Esophagus muscularis mucosa (tissue), 4 donors: ENCODE measurements at places on chromosomes 1 and 21.

GRCh38 chr1:232557502-232558191 lies 72.3 kb downstream of the SIPA1L2 start:
- no peak for DNase-seq
- H3K36me3 ChIP-seq, result no peaks in the 10 kb centered on the region
- H3K4me1 ChIP-seq, result peaks cover 87% of the 10 kb centered on the region

GRCh38 chr1:188155261-188155660 lies 1326.5 kb downstream of the PLA2G4A start:
- H3K4me1 ChIP-seq, result no peaks in the 10 kb centered on the region
- no peak overlapping the region for H3K4me3 ChIP-seq
- no peaks in the 10 kb centered on the region for H3K36me3 ChIP-seq
- no peaks in the 10 kb centered on the region for H3K27me3 ChIP-seq
- no peak overlapping the region for H3K27ac ChIP-seq

DNA sequence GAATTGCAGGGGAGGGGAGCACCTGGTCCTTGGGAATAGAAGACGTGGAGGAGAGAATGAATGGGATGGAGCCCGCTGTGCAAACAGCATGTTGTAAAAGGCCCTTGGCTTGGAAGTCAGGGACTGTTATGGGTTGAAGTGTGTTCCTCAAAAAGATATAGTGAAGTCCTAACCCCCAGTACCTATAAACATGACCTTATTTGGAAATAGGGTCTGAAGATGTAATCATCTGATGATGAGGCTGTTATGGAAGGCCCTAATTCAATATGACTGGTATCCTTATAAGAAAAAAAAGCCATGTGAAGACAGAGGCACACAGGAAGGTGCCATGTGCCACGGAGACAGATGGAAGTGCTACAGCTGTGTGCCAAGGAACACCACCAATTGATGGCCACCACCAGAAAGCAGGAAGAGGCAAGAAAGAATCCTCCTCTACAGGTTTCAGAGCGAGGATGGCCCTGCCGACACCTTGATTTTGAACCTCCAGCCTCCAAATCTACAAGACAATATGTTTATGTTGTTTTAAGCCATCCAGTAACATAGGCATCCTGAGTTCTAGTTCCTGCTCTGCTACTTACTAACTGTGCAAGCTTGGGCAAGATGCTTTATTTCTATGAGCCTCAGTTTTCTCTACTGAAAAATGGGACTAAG lies 51.2 kb downstream of the LRRN2 start:
- H3K4me1 ChIP-seq, result peaks cover 30% of the 10 kb centered on the region
- no peak overlapping the region for H3K4me3 ChIP-seq
- no peak overlapping the region for H3K27ac ChIP-seq
- no peaks in the 10 kb centered on the region for H3K27me3 ChIP-seq
- DNase-seq, result no peak

GRCh38 chr1:72557446-72558049 lies 275.2 kb upstream of the NEGR1 start:
- DNase-seq, result no peak
- no peak overlapping the region for H3K27ac ChIP-seq
- no peak overlapping the region for H3K4me3 ChIP-seq

DNA sequence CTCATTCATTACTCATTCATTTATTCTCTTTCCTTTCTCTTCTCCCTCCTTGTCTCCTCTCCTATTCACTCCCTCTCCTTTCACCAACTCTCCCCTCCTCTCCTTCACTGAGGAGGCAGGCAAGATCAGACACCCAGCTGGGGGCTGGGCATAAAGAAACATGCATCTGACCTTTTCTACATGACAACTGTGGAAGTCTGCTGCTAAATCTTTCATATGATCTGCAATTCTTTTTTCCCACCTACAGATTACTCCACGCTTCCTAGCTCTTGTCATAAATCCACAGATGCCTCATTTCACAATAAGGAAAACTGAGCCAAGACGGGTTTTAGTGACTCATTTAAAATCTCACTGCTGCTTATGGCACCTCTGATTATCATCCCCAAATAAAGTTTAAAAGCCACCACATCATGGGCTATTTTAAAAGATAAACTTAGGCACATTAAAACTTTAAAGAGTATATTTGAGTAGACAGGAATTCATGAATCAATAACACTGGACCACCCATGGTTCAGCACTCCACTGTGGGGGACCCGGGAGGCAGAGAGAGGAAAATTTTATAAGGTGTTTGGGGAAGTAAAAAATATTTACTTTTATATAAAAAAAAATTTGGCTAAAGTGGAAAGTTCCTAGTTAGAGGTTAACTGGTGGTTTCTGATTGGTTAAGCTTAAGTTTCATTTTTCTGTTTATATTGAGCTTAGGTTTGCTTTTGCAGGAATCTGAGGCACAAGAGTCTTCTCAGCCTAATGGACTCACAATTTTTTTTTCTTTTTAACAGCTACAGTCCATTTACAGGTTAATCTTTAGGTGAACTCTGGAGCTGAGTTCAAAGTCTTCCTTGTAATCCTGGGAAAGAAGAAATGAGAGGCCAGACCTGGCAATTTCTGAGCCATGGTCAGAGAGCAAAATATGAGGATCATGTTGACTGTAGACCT lies 55.8 kb upstream of the DNAH14 start:
- H3K4me1 ChIP-seq, result peaks cover 28% of the 10 kb centered on the region
- no peak overlapping the region for H3K4me3 ChIP-seq
- no peaks in the 10 kb centered on the region for H3K36me3 ChIP-seq
- H3K27ac ChIP-seq, result peak overlapping the region; percentile 27
- H3K27me3 ChIP-seq, result no peaks in the 10 kb centered on the region
- DNase-seq, result no peak

DNA sequence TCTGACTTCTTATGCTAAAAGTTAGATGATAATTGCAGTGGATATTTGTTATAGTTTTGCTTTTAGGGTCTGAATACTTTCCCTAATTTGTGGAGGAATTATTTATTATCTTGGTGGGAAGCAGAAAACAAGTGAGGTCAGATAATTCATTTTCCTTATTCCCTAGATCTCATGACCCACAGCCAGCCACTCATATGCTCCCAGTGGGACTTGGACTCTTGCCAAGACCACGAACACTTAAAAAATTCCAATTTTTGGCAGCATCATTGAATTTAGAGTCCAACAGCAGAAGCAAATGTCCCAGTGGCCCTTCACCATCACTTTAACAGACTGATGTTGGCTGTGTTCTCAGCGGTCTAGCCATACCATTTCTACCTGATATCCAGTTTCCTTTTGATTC lies 204.2 kb downstream of the HMCN1 start:
- no peaks in the 10 kb centered on the region for H3K36me3 ChIP-seq
- peaks cover 8% of the 10 kb centered on the region for H3K4me1 ChIP-seq
- no peaks in the 10 kb centered on the region for H3K27me3 ChIP-seq
- H3K4me3 ChIP-seq, result no peak overlapping the region
- no peak for DNase-seq

DNA sequence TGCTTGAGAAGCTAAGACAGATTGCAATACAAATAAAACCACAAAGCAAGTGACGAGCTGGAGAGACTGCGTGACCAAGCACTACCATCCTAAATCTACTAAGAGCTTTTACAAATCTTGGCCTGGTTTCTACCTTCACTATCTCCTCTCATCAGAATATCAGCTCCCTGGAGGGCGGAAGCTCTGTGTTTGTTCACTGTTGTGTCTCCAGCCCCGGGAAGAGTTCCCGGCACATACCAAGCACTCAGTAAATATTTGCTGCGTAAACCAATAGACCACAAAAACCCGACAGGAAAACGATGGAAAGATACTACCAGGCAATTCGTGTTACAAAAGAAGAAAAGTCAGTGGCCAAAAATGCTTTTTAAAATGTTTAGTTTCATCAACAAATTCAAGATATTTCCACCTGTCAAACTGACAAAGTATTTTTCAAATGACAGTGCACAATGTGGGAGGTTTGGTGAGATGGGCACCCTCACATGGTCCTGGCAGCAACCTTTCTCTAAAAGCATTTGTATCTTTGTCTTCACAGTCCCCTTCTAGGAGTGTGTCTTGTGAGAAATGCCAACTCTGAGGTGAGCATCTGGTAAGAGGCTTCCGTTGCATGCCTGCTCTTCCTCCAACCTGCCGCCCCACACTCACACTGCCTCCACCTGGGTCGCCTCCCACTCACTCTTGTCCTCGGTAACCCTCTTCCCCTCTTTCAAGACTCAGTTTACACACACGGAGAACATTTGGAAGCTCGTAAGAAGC lies 34.7 kb downstream of the SLC1A7 start:
- H3K36me3 ChIP-seq, result no peaks in the 10 kb centered on the region
- H3K4me3 ChIP-seq, result no peak overlapping the region
- H3K27ac ChIP-seq, result no peak overlapping the region
- no peak for DNase-seq
- H3K27me3 ChIP-seq, result no peaks in the 10 kb centered on the region
- H3K4me1 ChIP-seq, result peaks cover 11% of the 10 kb centered on the region
